ENCODE measurements at places on chromosomes 12 and 14.

DNA sequence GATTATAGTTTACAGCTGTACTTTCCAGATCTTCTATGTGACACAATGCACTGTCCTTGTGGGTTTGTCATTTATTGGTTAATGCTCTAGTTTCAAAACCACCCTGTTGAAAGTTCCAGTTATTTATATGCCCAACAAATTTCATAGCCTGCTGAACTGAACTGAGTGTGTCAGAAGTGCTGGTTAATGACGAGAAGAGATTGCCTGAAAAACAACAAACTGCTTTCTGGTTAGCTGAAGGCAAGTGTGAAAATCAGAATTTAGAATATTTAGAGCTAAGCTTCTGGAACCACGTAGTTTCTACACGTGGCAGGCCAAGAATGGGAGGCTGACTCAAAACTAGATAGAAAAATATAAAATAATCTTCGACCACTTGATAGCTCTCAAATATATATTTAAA is 19.1 kb upstream of the RIN3 start:
- H3K4me3 ChIP-seq, result no peak overlapping the region
- H3K27ac ChIP-seq, result no peak overlapping the region
- H3K4me1 ChIP-seq, result peaks cover 4% of the 10 kb centered on the region

DNA sequence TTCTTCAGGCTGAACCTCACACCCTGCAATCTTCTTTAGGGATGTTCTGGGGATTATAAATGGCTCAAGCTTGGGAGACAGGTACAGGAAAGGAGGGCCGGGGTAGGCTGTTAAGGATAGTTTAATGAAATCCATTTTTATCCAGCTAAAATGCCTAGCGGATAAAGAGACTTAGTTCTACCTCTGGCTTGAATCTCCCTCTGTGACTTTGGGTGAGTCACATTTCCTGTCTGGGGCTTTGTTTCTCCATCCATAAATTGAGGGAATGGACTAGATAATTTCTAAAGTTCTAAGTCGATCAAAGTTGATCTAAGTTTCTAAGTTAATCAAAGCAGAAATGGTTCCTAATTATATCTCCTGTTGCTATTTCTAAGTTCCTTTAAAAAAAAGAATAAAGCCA is 319.6 kb upstream of the E2F7 start:
- H3K27me3 ChIP-seq, result no peaks in the 10 kb centered on the region
- H3K27ac ChIP-seq, result no peak overlapping the region
- H3K4me1 ChIP-seq, result no peaks in the 10 kb centered on the region
- no peaks in the 10 kb centered on the region for H3K36me3 ChIP-seq
- H3K4me3 ChIP-seq, result no peak overlapping the region

DNA sequence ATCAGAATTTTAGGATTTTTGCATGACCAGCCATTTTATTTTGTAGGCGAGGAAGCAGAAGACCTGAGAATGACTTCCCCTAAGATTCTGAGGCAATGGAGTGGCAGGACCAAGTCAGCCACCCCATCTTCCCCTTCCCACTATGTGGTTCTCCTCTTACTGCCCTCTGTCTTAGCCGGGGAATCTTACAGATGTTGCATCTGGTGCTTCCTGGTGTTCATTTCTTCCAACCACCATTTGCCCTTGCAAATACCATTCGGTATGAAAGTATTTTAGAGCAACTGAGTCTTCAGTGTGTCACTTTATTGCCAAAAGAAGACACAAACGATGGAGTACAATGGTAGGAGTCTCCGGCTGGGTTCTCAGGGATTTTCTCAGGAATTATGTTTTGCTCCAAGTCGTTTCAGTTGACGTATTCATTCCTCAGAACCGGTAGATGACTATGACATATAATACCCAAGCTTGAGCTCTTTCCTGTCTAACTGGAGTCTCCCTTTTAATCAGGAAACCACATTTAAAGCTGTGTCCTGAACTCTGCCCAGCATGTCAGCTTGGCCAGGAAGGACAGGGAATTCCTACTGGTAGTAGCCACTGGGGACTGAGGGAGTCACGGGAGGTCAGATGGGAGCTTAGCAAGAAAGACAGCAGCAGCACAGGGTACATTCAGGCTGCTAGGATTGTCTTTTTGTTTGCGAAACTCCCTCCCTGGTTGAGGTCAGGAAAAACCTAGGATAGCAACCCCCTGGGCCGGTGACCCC is 87.0 kb downstream of the SAMD4A start:
- peak overlapping the region; percentile 100 for H3K27ac ChIP-seq
- H3K4me1 ChIP-seq, result peaks cover 11% of the 10 kb centered on the region
- H3K4me3 ChIP-seq, result peak overlapping the region; percentile 22
- H3K36me3 ChIP-seq, result no peaks in the 10 kb centered on the region
- DNase-seq, result peak; percentile 97

- no peak overlapping the region for H3K4me3 ChIP-seq
- H3K27ac ChIP-seq, result no peak overlapping the region
- peak; percentile 22 for DNase-seq
- H3K36me3 ChIP-seq, result no peaks in the 10 kb centered on the region
- peaks cover 13% of the 10 kb centered on the region for H3K27me3 ChIP-seq
Observed at GRCh38 chr14:51168215-51168613, 71.8 kb upstream of the TMX1 start.

- H3K4me3 ChIP-seq, result no peak overlapping the region
- no peaks in the 10 kb centered on the region for H3K4me1 ChIP-seq
- H3K27ac ChIP-seq, result no peak overlapping the region
- no peaks in the 10 kb centered on the region for H3K36me3 ChIP-seq
Observed at GRCh38 chr14:57933349-57933748, 67.5 kb upstream of the SLC35F4 start.

- peaks cover 16% of the 10 kb centered on the region for H3K4me1 ChIP-seq
- H3K4me3 ChIP-seq, result no peak overlapping the region
- no peak overlapping the region for H3K27ac ChIP-seq
- peaks cover 37% of the 10 kb centered on the region for H3K36me3 ChIP-seq
Observed at GRCh38 chr14:105247026-105247425, 1.3 kb upstream of the BTBD6 start.

DNA sequence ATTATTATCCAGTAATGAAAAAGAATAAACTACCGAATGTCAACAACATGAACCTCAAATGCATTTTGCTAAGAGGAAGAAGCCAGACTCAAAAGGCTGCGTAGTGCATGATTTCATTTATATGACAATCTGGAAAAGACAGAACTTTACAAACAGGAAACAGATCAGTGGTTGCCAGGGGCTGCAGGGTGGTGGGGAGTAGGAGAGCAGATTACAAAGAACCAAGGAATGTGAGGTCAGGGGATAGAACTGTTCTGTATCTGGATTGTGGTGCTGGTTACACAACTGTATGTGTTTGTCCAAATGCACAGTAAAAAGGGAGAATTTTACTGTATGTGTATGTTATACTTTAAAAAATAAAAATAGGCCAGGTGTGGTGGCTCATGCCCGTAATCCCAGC is 89.7 kb upstream of the MYL2 start:
- peaks cover 13% of the 10 kb centered on the region for H3K27me3 ChIP-seq
- no peaks in the 10 kb centered on the region for H3K4me1 ChIP-seq
- no peak overlapping the region for H3K4me3 ChIP-seq
- DNase-seq, result no peak
- H3K27ac ChIP-seq, result no peak overlapping the region
- no peaks in the 10 kb centered on the region for H3K36me3 ChIP-seq

DNA sequence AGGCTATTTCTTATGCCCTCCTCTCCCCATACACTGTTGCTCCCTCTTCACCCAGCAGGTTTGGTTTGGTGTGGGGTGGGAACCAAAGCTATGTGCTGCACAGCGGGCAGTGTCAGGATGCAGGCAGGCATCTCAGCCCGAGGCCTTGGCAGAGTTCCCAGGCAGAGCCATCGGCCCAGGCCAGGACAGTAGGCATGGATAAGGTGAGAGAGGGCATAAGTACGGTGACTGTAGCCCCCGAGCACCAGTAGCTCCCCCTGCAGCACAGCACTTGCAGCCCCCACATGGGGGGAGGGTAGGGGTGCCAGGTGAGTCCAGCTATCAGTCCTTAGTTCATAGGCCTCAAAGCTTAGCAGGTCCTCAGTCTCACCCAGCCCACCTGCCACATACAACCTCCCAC is 7.2 kb downstream of the KLHL33 start:
- H3K27ac ChIP-seq, result no peak overlapping the region
- no peak for DNase-seq
- H3K4me3 ChIP-seq, result no peak overlapping the region
- no peaks in the 10 kb centered on the region for H3K27me3 ChIP-seq
- H3K4me1 ChIP-seq, result peaks cover 3% of the 10 kb centered on the region
- H3K36me3 ChIP-seq, result no peaks in the 10 kb centered on the region

DNA sequence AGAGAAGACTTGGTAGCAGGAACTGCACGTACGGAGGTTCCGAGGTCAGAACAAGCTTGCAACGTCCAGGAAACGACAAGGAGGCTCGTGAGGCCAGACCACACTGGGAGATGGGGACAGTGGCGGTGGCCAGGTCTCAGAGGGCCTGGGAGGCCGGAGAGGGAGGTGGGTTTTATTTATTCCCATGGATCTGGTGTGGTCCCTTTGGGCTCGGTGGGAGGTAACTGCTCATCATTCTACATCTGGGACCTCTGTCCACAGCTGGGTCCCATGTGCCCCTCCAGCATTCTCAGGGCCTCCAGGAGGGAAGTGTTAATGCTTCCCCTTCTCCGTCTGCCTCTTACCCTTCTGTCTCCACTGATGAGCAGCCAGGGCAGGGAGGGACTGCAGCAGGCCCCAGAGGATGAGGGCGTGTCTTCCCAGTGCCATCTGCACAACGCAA is 35.7 kb upstream of the NCOR2 start:
- no peak overlapping the region for H3K4me3 ChIP-seq
- no peak overlapping the region for H3K27ac ChIP-seq
- H3K27me3 ChIP-seq, result no peaks in the 10 kb centered on the region
- no peak for DNase-seq

GRCh38 chr12:108840605-108841332 is 16.6 kb downstream of the SSH1 start:
- H3K4me1 ChIP-seq, result peaks cover 24% of the 10 kb centered on the region
- H3K27me3 ChIP-seq, result no peaks in the 10 kb centered on the region
- no peak overlapping the region for H3K4me3 ChIP-seq
- H3K36me3 ChIP-seq, result peaks cover 54% of the 10 kb centered on the region

DNA sequence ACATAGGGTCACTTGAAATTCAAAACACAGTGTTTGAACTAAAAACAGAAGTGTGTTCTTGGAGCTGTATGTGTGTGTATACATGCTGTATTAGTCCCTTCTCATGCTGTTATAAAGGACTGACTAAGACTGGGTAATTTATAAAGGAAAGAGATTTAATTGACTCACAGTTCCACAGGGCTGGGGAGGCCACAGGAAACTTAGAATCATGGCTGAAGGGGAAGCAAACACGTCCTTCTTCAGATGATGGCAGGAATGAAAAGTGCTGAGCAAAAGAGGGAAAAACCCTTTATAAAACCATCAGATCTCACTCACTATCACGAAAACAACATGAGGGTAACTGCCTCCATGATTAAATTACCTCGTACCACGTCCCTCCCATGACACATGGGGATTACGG is 224.1 kb downstream of the BCAT1 start:
- DNase-seq, result no peak
- H3K4me3 ChIP-seq, result no peak overlapping the region

GRCh38 chr12:111434680-111435338 is 29.1 kb downstream of the SH2B3 start:
- DNase-seq, result peak; percentile 79
- peaks cover 8% of the 10 kb centered on the region for H3K36me3 ChIP-seq
- H3K27me3 ChIP-seq, result no peaks in the 10 kb centered on the region
- H3K27ac ChIP-seq, result peak overlapping the region; percentile 73
- H3K4me3 ChIP-seq, result no peak overlapping the region

GRCh38 chr12:128789356-128789929 is 34.3 kb downstream of the SLC15A4 start:
- H3K4me1 ChIP-seq, result peaks cover 26% of the 10 kb centered on the region
- no peaks in the 10 kb centered on the region for H3K27me3 ChIP-seq
- no peak overlapping the region for H3K27ac ChIP-seq
- peaks cover 36% of the 10 kb centered on the region for H3K36me3 ChIP-seq

GRCh38 chr14:70018713-70019211 is 139.5 kb downstream of the SMOC1 start:
- H3K36me3 ChIP-seq, result peaks cover 20% of the 10 kb centered on the region
- H3K27ac ChIP-seq, result peak overlapping the region; percentile 44
- DNase-seq, result peak; percentile 32
- peaks cover 20% of the 10 kb centered on the region for H3K4me1 ChIP-seq

DNA sequence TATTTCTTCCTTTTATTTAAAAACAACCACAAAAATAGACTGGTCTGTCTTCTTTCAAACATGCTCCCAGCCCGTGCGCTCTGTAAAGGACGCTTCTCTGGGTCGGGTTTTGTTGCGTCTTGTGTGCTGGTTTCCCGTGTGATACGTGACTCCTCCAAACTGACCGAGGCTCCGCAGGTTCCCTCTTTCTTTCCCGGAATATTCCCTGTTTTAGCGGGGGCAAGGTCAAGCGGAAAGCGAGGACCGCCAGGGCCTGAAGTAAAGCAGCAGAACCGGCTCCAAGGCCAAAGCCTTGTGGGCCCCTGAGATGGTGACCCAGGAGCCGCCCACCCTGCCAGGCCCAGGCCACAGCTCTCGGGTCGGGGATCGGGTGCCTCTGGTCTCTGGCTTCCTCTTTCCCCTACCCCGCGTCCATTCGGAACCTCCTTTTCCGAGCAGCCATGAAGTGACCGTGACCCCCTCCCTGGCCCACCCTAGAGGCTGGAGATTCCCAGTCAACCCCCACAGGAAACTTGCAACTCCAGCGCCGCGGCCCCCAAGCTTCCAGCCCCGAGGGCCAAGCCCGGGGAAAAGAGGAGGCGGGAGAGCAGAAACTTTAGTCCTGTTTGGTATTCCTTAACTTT is 885 bp upstream of the HOXC10 start:
- H3K4me3 ChIP-seq, result no peak overlapping the region
- no peak overlapping the region for H3K27ac ChIP-seq
- no peak for DNase-seq
- peaks cover 7% of the 10 kb centered on the region for H3K27me3 ChIP-seq
- no peaks in the 10 kb centered on the region for H3K36me3 ChIP-seq

- H3K36me3 ChIP-seq, result peaks cover 53% of the 10 kb centered on the region
- peak; percentile 59 for DNase-seq
- no peaks in the 10 kb centered on the region for H3K27me3 ChIP-seq
- H3K4me3 ChIP-seq, result no peak overlapping the region
- peak overlapping the region; percentile 76 for H3K27ac ChIP-seq
Observed at GRCh38 chr14:69093631-69094421, 59.1 kb downstream of the DCAF5 start.

- DNase-seq, result no peak
- H3K36me3 ChIP-seq, result no peaks in the 10 kb centered on the region
- H3K4me1 ChIP-seq, result no peaks in the 10 kb centered on the region
- H3K4me3 ChIP-seq, result no peak overlapping the region
- H3K27me3 ChIP-seq, result no peaks in the 10 kb centered on the region
Observed at GRCh38 chr12:16258963-16259362, 18.5 kb downstream of the SLC15A5 start.
